GM12865 (cell line): ENCODE measurements at places on chromosomes 7 and 10.

- DNase-seq: no peak
Measured at GRCh38 chr10:58477122-58477521, 35.5 kb upstream of the BICC1 start.

DNA sequence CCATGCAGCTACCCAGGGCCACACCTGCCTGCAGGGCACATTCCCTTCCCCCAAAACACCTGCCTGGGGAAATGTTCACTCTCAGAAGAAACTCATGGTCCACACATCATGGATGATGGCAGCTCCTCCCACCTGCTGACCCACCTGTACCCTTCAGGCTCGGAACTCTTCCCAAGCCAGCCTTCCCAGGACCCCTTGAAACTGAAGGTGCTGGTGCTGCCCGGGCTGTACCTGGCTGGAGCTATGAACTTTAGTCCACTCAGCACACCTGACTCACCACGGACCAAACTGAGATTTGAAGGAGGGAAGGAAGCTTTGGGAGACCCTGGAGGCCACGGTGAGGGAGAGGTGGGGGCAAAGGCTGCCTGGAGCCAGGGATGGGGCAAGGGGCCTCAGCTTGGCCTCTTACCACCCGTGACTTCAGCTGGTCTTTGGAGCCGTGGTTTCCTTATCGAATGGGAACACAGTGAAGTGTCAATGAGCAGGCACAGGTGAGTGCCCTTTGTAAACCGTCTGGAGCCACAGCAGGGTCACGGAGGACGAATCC lies 30.1 kb upstream of the INPP5A start:
- no peak for DNase-seq

DNA sequence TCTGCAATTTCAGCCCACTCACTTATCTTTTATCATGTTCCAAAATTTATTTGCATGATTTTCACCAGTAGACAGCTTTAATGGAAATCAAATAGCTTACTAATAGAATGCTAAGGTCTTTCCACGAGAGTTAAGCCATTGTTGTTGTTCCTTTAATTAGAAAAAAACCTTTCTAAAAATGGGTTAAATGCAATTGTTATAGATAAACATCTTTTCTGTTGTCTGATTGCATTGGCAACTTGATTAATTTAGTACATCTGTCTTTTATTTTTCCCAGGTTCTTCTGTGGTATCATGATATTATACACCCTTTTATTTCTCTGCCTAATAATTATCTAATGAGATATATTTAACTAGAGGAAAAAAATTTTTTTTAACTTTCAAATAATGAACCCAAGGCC lies 487.6 kb upstream of the MBL2 start:
- no peak for DNase-seq

DNA sequence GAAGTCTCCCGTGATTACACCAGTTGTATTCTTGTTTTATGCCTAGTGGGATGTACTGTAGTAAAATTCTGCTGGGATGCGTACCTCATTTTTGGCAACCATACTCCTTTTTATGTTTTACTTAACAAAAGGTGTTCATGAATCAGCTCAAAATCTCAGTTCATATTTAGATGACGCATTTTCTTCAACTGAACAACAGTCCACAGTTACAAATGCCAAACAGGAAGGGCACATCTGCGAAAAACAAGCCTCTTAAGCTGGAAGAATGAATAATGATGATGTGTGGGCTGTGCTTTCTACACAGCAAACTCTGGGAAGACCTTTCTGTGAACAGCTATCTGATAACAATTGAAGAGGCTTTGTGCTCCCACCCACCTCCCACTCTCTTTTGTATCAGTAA lies 68.4 kb upstream of the NRBF2 start:
- DNase-seq: no peak

DNA sequence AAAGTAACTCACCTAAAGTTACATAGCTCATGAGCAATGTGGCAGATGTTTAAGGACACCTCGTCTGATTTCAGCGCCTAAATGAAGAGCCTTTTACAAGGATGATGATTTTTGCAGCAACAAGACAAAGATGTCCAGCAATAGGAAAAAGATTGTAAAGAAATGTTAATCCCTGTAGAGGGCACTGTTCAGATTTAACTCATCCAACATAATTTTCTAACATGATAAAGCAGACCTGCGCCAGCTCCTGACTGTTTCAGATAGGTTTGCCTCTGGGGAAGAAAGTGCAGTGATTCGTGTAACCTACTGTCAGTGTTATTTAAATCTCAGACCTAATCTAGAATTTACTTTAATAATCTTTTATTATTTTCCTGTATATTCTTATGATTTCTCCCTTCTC lies 595.2 kb downstream of the AUTS2 start:
- DNase-seq: peak; percentile 39

DNA sequence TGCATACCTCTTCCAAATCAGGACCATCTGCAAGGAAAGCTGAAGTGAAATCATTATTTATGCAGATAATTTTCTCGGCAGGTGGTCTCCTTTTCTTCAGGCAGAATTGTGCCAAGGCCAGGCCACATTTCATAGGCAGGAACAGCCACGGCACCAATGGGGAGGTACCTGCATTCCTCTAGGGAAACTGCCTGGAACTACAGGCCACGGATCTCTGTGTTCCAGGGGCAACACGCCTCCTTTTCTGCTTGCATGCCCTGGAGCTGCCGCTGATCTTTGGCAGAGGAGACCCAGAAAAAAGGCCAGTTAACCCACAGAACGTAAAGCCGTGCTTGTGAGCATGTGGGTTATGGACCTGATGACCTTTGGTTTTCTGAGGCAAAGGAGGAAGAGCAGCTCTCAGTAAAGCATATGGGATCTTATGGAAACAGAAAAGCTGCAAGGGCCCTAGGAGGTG lies 111.2 kb upstream of the KIAA1217 start:
- DNase-seq: no peak

DNA sequence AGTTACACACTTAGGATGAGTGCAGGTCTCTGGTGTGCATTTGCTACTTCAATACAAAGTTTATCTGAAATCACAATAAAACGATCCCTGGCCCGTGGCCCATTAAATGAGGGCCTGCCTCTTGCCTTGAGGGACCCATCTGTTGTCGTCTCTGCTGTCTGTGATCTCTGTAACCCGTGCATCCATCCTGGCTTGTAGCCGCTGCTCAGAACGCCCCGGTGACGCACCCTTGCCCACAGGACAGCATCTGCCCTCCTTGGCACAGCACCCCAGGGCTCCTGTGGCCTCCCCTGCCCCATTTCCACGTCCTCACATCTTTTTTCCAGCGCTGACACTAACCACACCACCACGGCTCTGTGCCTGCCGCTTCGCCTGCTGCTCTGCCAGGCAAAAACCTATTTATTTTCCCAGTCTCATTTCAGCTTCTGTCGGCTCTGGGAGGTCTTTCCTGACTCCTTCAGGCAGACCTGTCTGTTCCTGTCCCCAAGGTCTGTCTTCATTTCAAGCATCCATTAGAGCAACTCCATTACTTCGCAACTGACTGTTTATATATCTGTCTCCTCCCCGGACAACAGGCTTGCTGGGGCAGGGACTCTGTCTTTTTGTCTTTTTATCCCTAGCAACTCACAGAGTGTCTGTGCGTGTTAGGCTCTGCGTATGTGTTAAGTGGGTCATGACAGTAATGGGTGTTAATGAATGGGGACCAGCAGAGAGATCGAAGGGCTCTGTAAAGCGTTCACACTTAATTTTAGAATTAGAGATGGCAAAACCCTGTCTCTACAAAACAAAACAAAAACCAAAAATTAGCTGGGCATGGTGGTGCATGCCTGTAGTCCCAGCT lies 16.4 kb downstream of the CARD11 start:
- no peak for DNase-seq

DNA sequence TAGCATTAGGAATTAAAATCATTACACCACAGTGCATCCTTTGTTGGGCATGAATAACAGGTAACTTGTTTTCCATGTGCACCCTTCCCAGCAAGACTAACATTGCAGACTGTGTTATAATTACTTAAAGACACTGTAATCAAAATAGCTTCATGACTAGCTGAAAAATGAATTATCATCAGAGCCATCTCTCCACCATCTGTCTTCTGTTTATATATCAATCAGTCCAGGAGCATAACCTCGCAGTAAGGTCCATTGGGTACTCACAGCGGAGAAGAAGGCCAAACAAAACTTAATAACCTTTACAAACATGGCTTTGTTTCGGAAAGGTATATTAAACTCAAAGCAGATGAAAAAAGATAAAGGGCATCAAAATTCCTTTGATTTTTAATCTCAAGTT lies 90.6 kb downstream of the ODAD2 start:
- no peak for DNase-seq
